ENCODE measurements at places on chromosomes 1 and 21.
A peak's percentile ranks its signal among the peaks of the same experiment; 100 is the strongest.

DNA sequence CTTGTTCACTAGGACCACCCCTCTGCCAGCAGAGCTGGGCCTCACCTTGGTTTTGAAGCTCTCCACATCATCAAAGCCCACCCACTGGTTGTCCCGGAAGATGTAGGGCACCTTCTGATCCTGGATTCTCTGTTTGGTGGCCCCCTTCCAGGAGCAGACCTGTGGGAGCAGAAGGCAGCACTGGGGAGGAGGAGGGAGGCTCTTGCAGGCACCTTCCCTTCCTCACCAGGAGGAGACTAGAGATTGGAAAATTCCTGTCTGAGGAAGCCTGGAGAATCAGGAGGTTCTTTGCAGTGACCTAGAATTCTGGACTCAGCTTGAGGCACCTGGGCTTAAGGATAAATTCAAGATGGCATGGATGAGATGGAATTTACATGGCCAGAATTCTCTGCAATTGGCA lies 10.3 kb downstream of the CHIT1 start:
- DNase-seq = no peak

GRCh38 chr1:15543251-15543588 lies 16.6 kb downstream of the DNAJC16 start:
- no peak for DNase-seq

DNA sequence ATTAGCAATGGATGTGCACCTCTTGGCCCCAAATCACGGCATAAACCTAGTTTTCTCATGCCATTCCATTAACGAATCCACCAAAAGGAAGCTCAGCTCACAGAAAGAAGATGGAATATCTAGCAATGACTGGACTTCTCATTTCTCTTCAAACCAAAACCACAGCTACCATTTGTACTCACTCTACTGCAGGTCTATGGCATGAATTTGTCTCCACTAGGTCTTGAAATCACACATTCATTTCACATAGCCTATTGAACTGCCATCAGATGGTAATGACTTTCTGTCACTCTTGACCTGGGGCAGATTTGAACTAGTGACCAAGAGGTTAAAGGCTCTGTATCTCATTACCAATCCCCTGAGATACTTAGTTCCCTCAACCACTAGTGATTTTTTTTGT lies 382.7 kb downstream of the DPYD start:
- no peak for DNase-seq

DNA sequence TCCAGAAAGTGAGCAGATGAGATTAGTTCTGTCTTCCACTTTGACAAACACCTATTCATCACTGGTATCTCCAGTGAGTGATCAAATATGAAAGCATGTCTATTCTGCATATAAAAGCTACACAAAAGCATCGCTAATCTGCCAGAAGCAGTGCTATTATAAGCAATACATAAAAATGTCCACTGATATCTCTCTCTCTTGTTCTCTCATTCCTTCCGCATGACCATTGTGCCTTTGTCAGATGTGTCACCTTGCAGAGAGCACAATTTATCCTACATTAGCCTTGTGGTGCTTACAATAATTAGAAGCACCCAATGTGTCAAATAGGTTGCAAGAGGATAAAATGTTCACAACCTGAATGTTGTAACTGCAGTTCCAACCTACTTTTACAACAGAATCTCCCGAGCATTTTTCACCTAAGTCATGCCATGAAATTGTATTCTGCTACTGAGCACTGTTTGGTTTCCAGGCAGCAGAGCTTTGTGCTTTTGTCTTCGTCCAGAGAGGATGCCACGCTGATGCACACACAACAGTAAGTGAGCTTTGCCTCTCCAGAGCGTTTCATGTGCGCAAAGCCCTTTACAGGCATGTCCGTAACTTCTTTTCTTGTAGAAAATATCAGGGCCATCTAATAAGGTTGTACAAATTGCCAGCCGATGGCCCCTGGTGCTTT lies 198.7 kb upstream of the PLD5 start:
- DNase-seq = no peak

GRCh38 chr1:161907265-161907664 lies 116.4 kb downstream of the OLFML2B start:
- no peak for DNase-seq

DNA sequence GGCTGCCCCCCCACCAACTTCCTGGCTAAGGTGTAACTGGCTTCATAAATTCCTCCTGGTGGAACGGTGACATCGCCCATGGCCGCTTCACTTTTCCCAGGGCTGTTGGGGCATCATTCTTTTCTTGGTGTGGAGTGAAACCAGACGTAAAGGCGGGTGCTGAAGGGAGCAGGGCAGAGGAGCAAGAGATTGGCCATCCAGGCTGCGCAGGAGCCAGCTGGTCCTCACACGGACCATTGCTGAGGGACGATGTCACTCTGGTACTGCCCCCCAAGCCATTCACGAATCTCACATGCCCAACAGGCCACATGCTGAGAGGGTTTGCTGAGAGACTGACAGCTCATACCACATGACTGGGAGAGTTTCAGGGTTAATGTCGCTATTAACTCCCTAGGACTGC lies 10.5 kb upstream of the PKP1 start:
- no peak for DNase-seq

- DNase-seq = no peak
Measured at GRCh38 chr1:15028102-15028501, 125.4 kb upstream of the TMEM51 start.

GRCh38 chr1:214050513-214051401 lies 63.0 kb downstream of the PROX1 start:
- no peak for DNase-seq

DNA sequence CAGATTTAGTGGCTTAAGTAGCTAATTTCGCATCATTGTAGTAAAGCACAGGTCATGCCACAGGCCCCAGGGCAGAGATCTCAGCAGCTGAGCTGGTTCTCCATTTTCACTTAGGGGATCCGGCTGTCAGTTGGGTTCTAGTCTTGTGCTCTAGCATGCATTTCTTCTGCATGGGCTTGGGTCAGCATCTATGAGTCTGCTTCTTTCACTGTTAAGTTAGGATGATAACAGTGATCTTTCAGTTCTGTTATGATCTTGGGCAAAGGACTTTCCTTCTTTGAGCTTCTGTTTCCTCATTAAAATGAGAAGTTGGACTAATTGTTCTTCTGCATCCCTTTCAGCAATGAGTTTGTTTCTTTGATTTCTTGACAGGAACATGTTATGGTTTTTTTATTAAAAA lies 123.6 kb upstream of the DNAH14 start:
- no peak for DNase-seq

GRCh38 chr1:218930000-218930399 lies 243.7 kb upstream of the LYPLAL1 start:
- DNase-seq = no peak

- peak; percentile 18 for DNase-seq
Measured at GRCh38 chr1:25435397-25436108, 4.9 kb downstream of the MACO1 start.
